NCI-H526 (cell line): ENCODE measurements at places on chromosomes 16 and 17.
A peak's percentile ranks its signal among the peaks of the same experiment; 100 is the strongest.

GRCh38 chr17:6079155-6079888 is 9.1 kb downstream of the WSCD1 start:
- no peak for DNase-seq

GRCh38 chr17:11140501-11140900 is 100.5 kb upstream of the SHISA6 start:
- no peak for DNase-seq

DNA sequence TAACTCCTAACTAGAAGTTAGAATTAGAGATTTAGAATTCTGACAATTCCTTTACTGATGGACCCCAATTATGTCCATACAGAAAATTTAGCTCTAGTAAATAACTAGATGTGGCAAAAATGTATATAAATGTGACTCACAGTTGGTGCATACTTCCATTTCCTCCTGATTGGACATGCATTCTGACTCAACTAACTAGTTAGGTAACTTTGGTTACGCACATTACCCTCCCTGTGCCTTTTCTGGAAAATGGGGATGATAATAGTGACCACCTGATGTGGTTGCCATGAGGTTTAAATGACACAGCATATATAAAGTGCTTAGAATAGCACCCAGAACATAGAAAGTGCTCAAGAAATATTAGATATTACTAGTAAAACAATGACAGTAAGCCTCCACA is 550.0 kb upstream of the SALL1 start:
- DNase-seq = no peak

GRCh38 chr17:70310221-70310672 is 140.9 kb downstream of the KCNJ2 start:
- no peak for DNase-seq

- DNase-seq = no peak
These were observed 4.6 kb downstream of the ANKRD11 start for GRCh38 chr16:89485701-89486246.

DNA sequence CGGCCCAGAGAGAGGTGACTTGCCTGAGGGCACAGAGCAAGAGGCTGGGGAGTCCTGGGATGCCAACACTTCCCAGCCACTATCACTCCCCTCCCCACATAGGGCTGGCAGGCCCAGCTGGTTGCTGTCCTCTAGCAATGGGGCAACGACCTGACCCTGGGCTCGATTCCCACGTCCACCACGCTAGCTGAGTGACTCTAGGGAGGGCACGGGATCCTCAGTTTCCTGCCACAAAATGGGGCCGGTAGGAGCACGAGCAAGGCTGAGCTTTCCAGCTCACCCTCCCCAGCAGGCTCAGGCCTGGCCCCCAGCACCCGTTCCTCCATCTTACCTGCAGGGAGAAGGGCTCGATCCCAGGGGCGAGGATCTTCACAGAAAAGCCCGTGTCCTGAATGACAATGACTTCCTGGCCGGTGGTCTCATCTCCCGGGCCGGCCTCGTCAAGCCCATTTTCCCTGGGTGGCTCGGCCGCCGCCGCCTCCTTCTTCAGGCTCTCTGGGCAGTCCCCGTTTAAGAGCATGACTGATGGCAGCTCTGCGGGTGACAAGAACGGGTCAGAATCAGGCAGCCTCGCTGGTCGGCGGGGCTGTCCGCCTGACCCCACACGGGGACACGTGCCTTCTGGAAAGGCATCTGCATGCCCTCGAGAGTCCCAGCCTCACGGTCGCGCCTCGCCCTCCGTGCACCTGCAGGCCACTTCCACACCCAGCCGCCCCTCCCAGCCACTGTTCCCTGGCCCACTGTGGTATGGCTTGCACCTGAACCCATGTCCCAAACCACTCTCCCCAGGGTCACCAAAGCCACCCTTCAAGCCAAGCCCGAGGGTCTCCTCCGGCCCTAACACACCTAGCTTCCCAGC is 7.3 kb downstream of the CLUH start:
- DNase-seq = no peak

DNA sequence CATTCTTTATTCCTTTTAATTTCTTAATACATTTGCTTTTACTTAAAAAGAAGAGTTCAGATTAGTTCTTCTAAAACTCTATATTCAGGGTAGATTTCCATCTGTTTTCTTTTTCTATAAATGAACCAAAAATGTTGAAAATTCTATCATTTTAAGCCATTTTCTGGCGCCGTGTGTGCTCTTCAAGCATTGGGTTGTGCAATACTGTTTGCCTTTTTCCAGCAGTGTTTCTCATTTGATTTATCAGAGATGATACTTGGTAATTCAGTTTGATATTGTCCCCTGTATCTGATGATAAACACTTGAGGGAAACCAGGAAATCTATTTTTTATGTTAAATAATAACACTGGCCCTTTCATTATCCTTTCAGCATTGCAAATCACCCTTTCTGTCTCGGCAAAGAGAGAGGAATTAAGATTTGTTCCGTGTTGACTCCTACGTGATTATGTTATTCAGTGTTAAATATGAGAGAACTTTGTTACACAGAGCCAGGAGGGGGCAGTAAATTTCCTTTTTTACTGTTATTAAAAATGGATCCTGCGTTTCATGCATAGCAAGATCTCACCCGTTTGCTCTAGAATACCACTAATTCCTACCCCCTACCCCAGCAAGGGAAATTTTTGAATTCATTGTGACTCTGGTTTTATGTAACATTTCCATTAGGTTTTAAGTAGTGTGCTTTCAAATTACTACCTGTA is 606.9 kb upstream of the RBFOX1 start:
- DNase-seq = peak; percentile 8

DNA sequence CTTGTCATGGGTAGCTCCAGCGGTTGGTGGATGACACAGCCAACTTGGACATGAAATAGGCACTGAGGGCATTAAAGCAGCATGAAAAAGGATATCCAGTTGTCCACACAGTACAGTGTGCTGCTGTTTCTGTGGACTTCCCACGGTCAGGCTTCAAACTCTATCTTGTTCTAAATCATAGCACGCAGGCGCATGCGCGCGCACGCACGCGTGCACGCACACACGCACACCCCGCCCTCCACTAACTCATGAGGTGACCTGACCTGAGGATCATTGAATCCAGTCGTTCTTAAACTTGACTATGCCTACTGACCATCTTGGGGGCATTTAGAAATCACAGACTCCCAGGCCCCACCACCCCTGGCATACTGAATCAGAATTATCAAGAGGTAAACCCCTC is 361.4 kb downstream of the CA10 start:
- DNase-seq = no peak

DNA sequence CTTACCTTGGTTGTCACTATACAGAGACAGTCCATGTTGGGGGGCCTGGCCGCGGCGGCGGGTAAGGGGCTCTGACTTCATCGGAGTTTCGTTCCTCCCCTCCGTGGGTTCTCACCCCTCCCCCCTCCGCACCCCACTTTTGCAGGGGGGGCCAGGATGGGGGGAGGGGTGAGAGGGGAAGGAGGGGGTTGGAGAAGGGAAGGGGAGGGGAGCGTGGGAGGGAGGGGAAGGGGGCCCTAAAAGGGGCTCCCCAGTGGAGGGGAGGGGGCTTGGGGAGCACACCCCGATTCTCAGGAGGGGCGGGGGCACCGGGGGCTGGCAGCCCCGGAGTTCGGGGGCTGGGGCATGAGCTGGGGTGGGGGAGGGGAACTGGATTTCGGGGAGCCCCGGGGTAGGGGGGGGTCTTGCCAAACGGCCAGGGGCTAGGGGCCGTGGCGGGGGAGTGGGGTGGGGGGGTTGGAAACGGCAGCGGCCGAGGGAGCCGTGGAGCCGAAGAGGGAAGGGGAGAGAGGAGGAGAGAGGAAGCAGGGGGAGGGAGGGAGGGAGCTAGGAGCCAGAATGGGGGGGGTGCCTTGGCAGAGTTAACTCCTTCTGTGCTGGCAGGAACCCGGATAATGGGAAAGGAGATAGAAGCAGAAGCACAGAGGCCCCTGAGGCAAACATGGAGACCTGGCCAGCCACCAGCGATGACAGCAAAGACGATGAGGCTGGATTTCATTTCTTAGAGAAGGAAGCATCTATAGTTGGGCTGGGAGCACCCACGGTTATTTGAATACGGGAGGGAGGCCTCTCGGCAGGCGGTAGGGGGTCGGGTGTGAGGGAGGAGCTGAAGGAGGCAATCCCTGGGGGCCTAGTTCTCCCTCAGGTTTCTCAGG is 2.3 kb downstream of the DLG4 start:
- DNase-seq = peak; percentile 61

DNA sequence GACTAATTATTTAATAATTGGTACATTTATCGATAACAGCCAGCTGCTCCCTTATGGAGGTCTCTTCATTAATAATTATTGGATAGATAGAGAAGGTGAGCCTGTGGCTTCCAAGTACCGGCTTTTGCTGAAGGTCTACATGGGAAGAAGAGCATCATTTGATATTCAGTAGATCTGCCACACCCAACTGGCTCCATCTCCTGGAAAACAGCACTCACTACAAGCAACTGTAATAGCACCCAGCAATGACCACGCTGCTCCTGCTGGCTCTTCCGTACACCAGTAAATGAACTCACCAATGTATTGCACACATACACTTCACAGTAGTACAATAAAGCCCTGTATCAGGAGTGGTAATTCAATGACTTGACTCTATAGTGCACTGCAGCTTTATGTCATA is 19.5 kb downstream of the MARVELD3 start:
- DNase-seq = no peak

GRCh38 chr17:688100-688989 is 26.3 kb downstream of the VPS53 start:
- DNase-seq = no peak

- DNase-seq = no peak
These were observed 73.5 kb downstream of the CYLD start for GRCh38 chr16:50815382-50815781.

- peak; percentile 67 for DNase-seq
These were observed at the start of gene FKBP10 for GRCh38 chr17:41812381-41813151. Gene FKBP10, plus strand, starts transcription at chr17:41813004. Its CDS starts 31 bp downstream, at chr17:41813035.

DNA sequence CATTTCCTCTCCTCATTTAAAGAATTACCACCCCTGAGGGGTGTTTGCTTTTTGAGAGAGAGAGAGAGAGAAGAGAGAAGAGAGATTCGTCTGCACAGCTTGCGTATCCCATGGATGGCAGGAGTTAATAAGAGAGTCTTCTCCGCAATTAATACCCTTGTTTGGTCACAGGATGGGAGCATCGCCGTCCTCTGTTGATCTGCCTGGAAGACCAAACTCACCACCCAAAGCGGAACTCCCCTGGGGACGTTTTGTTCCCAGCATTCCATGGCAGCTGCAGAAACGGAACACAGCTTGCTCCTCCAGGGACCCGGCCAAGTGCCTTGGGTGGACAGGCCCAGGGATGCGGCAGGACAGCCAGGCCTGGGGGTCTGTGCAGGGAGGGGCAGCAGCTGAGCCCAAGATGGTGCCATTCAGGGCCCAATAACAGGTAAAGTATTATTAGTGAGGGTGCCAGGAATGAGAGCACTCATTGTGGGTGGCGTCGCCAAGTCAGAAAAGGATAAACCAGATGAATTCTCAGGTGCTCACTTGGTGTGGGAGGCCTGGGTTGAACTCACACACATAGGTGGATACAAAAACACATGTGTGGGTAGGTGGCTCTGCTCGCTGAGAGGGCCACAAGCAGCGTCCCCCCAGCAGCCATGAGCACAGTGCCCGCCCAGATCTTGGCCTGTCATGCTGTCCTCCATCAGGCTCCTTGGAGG is 83.1 kb downstream of the NT5M start:
- DNase-seq = no peak

- DNase-seq = peak; percentile 24
These were observed 708 bp downstream of the DHX33 start for GRCh38 chr17:5468075-5468473.

- no peak for DNase-seq
These were observed 83.5 kb downstream of the CDYL2 start for GRCh38 chr16:80720804-80721371.

DNA sequence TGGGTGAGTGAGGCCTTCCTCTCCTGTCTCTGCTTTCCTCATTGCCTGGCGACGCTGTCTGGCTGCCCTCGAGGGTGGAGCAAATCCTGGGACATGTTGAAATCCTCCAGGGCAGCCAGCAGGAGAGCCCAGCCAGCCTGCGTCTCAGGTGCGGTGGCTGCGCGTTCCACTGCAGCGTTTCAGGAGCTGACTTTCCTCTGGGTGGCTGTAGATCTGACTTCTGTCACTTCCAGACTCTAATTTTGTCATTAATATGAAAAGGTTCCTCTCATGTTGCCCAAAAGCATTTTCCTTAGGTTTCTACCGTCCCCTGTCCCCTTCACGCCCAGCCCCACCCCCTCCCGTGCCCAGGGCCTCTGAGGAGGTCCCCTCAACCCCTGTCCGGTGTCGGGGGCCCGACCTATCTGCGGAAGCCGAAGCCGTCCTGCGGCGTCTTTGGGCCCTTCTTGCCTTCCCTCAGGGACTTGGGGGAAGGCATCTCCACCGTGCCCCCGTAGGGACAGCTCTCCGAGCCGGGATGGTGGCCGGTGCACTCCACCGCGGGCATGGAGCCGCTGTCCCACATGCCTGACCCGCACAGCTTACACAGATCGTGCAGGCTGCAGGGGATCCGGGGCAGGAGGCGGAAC is 95.1 kb downstream of the TBC1D16 start:
- DNase-seq = no peak

GRCh38 chr16:67163164-67163998 is 1.2 kb upstream of the HSF4 start:
- peak; percentile 90 for DNase-seq

DNA sequence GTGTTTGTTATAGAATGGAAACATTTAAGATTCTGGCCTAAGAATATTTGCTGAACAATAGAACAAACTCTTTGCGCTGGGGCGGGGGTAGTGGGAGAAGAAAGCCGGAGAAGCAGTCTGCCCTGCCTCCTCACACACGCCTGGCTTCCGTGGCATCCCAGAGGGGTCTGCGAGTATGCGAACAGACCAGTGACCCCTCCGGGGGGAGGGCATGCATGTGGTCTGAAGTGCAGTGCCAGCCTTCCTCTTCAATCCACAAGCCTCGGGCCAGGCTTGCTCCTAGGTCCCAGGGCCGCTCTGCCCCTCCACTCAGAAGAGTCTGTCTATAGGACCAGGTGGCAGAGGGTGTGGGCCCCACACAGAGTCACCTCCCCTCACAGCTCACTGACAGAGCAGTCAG is 14.1 kb upstream of the IGFALS start:
- no peak for DNase-seq

DNA sequence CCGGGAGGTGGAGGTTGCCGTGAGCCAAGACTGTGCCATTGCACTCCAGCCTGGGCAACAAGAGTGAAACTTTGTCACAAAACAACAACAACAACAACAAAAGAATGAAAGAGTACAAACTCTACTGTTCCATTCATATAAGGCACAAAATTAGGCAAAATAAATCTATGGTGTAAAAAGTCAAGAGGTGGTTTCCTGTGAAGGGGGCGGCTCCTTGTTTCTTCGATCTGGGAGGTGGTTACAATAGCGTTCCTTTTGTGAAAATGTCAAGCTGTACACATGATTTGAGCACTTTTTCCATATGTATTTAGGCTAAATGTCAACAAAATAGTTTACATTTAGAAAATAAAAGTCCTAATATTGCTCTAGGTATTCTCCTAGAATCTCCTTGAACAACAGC is 6.9 kb downstream of the SIAH1 start:
- DNase-seq = no peak

GRCh38 chr17:72510351-72511016 is 389.7 kb downstream of the SOX9 start:
- no peak for DNase-seq
